ENCODE measurements at places on chromosomes 2 and 18.
A peak's percentile ranks its signal among the peaks of the same experiment; 100 is the strongest.

DNA sequence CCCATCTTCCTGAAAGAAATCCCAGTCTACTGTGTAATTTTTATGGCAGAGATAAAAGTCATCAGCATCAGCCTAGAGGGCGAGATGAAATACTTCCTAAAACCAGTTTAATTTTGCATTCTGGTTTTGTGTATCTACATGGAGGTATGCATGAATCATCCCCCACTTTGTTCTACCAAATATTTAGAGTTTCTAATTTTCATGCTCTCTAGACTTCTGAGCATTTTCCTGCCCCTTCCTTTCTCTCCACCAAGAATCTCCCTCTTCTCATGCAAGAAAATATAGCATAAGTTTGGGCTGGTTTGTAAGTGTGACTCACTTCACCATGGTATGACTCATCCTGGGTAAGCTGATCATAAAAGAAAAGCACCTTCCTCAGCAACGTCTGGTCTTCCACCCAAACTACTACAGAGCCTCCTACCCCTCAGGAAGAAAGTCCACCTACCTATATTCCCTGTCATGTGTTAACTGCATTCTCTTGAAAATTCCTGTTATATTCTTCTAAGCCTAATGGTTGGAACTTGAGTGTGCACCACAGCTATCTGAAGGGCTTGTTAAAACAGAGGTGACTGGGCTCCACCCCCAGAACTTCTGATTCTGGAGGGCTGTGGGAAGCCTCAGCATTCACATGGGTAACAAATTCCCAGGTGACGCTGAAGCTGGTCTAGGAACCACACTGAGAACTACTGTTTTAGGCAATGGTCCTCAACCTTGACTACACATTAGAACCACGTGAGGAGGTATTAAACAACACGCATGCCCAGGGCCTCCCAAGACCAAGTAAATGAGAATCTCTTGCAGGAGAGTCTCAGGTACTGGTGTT lies 37.4 kb upstream of the RAPGEF4 start:
- peak; percentile 35 for DNase-seq

DNA sequence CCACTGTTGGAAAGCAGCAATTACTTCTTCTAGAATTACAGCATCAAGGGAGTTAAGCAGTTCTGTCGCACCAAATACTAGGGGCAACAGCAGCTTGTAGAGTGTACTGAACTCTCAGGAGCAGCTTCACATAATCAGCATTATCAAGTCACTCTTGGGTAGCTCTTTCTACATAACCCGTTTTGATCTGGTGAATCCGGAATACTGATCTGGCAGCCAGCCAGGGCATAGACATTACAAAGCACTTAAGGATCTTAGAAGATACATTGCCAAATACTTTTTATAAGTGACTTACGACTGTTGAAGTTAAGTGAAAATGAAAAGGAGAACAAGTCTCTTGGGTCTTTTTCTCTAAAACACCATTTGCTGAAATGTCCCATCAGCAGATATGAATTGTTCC lies 73.2 kb upstream of the NETO1 start:
- no peak for DNase-seq

DNA sequence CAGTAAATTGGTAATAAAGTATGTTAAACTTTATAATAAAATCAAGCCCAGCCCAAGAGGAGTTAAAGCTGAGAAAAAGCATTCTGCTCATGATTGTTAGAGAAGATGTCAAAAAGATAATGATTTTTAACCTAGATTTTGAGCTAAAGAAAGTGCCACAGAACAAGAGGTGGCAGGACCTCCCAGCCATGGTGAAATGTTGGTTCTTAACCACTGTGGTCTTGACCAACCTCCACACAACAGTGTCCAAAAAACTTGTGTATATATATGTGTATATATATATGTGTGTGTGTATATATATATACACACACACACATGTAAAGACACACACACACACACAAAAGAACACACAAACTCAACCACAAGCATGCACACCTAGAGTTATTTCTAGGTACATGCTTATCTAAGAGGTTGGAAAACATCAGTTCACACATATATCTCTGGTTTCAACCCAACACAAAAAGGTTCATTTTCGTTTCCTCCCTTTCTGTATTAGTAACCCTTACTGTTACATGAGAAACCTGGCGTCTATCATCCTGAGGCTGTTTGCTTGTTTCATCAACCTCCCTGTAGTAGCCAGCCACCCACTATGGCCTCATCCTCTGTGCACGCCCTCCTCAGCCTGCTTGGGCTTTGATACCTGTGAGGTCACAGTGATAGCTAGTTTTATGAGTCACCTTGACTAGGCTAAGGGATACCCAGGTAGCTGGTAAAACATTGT lies 631.8 kb upstream of the ID2 start:
- no peak for DNase-seq

DNA sequence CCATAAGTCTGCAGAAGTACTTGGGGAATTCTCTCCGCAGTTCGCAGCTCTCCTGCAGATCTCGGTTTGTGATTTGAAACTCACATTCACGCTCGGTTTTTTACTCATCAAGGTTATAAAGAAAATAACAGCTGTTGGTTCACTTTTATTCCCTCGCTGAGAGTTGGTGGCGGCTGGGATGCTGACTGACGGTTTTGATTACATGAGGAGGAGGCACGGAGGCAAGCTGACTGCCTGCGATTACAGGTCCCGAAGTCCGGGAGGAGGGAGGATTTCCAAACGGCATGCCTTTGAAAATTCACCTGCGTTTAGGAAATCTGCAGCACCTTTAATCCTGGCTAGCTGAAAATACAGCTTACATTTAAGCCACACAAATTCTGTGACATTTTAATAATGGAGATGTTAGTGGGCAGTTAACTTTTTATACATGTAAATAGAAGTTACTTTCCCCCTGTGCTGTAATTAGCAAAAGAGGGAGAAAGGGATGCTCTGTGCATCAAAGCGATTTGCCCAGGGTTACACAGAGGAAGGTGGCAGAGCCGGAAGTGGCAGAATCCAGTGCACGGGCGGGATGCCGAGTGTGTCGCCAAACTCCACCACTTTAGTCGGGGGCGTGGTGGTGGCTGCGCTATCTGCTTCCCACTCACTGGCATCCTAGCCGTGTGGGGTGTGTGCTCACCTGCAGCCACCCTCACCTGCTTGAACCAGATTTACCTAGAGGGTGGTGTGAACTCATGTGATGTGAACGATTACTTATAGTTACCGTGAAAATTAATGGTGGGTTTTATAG lies 14.7 kb downstream of the AGAP1 start:
- DNase-seq: no peak

DNA sequence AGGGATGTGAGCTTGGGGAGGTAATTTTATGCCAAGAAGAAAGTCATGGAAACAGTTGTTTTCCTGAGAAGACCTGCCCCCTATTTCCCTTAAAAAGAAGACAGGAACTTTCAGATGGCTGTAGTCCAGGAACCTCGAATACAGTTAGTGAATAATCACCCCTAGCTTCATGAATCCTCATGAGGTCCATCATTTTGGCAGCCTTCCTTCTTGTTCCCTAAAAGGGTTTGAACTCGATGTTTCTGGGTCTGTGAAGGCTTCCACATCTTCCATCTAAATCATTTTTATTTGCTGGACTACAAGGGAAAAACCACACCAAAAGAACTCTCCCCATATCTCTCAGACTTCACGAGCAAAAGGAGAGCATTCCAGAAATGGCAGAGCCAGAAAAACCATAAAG lies 290.8 kb downstream of the SLC4A3 start:
- DNase-seq: no peak

DNA sequence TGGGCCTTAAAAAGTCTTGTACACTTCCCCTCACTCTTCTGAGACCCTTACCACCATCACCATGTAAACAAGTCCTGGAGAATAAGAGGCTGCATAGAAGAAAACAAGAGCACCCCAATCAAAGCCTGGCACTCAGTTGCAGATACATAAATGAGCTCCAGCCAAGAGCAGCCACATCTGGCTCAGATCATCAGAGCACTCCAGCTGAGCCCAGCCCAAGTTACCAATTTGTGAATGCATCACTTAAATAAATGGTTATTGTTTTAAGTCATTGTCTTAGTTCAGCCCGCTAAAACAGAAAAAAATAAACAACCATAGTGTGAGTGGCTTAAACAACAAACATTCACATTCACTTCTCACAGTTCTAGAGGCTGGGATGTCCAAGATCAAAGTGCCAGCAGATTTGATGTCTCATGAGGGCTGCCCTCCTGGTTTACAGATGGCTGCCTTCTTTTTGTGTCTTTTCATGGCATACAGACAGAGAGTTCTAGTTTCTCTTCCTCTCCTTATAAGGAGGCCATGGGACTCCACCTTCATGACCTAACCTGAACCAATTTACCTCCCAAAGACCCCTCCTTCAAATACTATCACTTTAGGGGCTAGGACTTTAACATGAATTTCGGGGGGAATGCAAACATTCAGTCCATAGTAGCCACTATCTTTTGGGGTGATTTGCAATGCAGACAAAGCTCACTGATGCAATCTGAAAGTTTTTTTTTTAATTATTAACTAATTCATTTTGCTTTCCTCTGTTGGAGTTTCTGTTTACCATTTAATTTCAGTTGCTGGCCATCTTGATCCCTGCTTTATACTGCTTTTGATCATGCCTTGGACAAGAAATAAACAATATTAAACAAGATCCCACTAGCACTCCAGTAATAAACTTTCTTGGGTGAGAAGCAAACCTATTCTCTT lies 187.5 kb upstream of the ACVR2A start:
- DNase-seq: no peak

GRCh38 chr2:23420840-23421476 lies 36.0 kb downstream of the KLHL29 start:
- DNase-seq: no peak

DNA sequence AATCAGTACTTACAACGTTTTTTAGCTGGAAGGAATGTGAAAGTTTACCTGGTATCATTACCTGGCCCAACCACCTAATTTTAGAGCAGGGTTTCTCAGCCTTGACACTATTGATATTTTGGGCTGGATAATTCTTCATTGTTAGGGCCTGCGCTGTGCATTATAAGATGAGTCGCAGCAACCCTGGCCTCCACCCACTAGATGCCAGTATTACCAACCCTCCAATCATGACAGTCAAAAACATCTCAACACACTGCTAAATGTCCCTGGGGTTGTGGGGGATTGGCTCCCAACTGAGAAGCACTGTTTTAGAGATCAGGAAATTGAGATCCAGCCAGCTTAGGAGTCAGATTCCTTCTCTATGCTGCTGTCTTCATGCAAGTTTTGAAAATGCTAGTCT lies 265.3 kb upstream of the TCF4 start:
- DNase-seq: no peak

GRCh38 chr2:238032755-238033337 lies 28.0 kb upstream of the SCLY start:
- no peak for DNase-seq

DNA sequence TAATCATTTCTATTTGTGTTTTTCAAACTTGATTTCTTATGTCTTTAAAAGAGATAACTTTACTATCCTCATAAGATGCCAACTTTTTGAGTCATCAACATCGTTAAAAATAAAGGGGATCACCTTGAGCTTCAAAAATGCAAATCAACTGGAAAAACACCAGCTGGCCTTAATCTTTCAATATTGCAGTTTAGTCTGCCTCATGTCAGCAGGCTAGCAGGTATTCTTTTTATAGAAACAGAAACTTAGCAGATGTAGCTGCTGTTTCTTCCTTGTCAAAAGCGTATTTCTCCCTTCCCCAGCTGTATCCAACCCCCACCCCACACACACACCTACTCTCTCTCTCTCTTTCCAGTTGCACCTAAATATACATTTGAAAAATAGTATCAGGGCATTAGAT lies 154.1 kb upstream of the ZNF804A start:
- DNase-seq: no peak

- DNase-seq: no peak
These were observed 52.2 kb upstream of the CAB39 start for GRCh38 chr2:230660294-230661060.

GRCh38 chr18:6106091-6106685 lies 210.9 kb upstream of the TMEM200C start:
- DNase-seq: no peak
